ENCODE measurements at places on chromosomes 4 and X. TPM values are rescaled to one million over a fixed set of nuclear protein-coding genes. Genes with fewer than 3 reads are reported as not detected.

The DDX53 gene
- total RNA-seq, result not detected

The ARHGAP36 gene
- total RNA-seq, result not detected

The INTU gene
- 4.8 TPM for total RNA-seq

The PAGE1 gene
- not detected for total RNA-seq

The DUSP9 gene
- total RNA-seq, result 0.68 TPM

The TXK gene
- total RNA-seq, result 0.34 TPM

The CNGA1 gene
- total RNA-seq, result 1.4 TPM

The ARHGAP6 gene
- total RNA-seq, result not detected

The GATA1 gene
- total RNA-seq, result not detected

The NXF2B gene
- total RNA-seq, result not detected
